ENCODE measurements at places on chromosomes 1 and 21.

DNA sequence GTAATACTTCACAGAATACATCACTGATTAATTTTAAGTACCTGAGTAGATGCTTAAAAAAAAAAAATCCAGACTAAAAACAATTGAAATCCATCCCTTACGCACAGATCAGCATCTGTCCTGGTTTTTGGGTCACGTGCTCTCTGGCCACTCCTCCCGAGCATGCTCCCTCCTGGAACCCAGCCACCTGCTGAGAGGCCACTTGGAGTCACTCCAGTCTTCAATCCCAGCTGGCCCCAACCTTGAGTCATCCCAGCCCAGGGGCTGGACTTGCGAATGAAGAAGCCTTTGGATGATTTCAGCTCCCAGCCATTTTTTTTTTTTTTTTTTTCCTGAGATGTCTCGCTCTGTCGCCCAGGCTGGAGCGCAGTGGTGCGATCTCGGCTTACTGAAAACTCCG, 8.9 kb downstream of the MAP1LC3C start:
- peak; percentile 92 for DNase-seq

- no peak for DNase-seq
Observed at GRCh38 chr1:8846263-8846662, 28.8 kb upstream of the RERE start.

DNA sequence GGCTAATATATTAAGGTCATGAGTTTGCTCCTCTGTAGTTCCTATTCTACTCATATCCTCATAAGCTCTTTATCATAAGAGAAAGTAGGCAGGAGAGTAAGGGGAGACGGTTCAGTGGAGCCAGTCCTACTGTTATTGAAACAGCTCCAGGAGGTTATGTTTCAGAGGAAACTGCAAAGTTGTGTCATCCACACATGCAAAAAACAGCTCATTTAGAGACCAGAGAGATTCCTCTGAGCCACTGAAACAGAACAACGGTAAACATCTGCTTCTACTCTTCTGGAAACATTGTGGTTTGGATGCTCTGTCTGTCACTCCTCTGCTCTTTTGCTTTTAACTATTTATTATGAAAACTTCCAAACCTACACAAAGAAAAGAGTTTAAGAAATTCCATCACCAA, 66.3 kb upstream of the PPP2R5A start:
- DNase-seq: peak; percentile 81

- DNase-seq: no peak
Observed at GRCh38 chr1:209076688-209077087, 506.8 kb upstream of the CAMK1G start.

GRCh38 chr1:236275586-236275985, 6.2 kb downstream of the ERO1B start:
- no peak for DNase-seq

GRCh38 chr1:182679684-182680083, 4.7 kb downstream of the RGS8 start:
- DNase-seq: no peak

- DNase-seq: no peak
Observed at GRCh38 chr1:67175530-67176087, 9.4 kb downstream of the IL23R start.

- peak; percentile 42 for DNase-seq
Observed at GRCh38 chr21:24023402-24023801, 1583.9 kb downstream of the MRPL39 start.

GRCh38 chr1:18211764-18212163, 104.2 kb downstream of the IGSF21 start:
- DNase-seq: no peak

DNA sequence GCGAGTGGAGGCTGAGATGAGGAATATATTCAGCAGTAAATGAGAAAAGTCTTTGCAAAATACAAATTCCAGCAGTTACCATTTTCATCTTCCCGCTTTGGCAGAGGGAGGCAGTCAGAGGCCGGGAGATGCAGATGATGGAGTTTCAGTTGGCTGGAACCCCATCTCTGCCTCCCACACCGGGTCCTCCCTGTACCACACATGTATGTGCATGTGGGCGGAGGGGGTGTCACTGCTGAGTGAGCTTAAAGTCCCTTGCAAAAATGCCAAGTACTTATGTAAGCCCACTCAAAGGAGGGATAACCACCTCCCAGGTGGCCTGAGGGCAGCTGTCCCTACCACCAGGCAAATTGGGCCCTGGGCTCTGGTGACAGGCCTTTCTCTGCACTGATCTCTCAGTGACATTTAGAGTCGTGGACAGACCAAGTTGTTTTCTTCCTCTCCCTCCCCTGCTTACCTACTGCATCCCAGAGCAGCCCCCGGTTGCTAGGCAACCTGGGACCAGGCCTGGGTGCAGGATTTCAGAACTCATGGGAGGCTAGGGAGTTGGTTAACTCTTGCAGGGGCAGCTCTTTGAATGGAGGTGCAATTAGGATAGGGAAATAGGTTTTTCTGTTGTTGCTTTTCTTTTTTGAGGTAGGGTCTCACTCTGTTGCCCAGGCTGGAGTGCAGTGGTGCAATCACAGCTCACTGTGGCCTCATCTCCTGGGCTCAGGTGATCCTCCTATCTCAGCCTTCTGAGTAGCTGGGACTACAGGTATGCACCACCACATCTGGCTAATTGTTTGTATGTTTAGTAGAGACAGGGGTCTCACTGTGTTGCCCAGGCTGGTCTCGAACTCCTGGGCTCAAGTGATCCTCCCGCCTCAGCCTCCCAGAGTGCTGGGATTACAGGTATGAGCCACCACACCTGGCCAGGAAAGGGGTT, 17.1 kb upstream of the UBXN10 start:
- no peak for DNase-seq

- DNase-seq: no peak
Observed at GRCh38 chr1:216690603-216691002, 32.6 kb downstream of the ESRRG start.

Data from astrocyte of the spinal cord (primary cell).